ENCODE measurements at places on chromosomes 1 and 21.

- no peak for DNase-seq
Measured at GRCh38 chr1:115655306-115655663, 13.5 kb downstream of the VANGL1 start.

GRCh38 chr1:231808990-231809389 lies 182.4 kb downstream of the DISC1 start:
- no peak for DNase-seq

GRCh38 chr1:230260831-230261230 lies 165.3 kb downstream of the PGBD5 start:
- DNase-seq = no peak

DNA sequence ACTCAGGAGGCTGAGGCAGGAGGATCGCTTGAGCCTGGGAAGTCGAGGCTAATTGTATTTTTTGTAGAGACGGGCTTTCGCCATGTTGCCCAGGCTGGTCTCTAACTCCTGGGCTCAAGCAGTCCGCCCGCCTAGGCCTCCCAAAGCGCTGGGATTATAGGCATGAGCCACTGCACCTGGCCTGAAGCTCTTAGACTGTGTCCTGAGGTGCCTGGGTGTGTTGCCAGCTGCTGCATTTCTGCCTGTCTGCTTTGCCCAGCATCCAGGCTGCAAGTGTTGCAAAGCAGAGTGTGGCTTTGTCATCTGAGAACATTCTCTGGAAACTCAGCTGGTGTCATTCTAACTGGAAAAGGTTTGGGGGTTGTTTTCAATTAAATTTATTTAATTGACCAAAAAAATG lies 105.0 kb downstream of the HUNK start:
- no peak for DNase-seq

DNA sequence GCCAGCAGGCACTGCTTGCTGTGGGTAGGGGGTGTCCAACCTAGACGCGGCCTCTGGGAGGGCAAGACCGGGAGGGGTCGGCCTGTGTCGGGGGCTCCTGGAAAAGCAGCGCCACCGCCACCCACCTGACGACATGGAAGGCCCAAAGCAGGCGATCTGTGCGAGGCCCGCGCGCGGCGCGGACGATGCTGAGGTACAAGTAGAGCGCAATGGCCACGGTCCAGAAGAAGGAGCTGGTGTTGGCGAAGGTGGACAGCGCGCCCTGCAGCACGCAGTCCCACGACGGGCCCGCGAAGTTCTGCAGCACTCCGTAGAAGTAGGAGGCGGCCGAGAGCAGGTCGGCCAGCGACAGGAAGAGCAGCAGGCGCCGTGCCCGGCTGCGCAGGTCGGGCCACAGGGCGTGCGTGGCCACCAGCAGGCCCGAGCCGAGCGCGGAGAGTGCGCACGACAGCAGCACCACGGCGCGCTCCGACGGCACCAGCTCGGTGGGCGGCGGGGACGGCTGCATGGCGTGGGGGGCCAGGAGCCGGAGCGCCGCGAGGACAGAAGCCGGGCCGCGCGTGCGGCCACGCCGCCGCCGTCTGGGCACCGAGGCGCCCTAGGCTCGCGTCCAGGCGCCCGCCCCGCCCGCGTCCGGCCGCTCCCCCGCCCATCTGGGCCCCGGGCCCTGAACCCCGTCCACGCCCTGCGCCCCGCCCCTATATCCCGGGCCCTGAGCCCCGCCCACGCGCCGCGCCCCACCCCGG lies at the start of gene GPR157:
Gene GPR157 (minus strand): TSS at position 583 of the 746 bp plus-strand sequence. CDS start 75 bp downstream, at position 508.
- peak; percentile 59 for DNase-seq

DNA sequence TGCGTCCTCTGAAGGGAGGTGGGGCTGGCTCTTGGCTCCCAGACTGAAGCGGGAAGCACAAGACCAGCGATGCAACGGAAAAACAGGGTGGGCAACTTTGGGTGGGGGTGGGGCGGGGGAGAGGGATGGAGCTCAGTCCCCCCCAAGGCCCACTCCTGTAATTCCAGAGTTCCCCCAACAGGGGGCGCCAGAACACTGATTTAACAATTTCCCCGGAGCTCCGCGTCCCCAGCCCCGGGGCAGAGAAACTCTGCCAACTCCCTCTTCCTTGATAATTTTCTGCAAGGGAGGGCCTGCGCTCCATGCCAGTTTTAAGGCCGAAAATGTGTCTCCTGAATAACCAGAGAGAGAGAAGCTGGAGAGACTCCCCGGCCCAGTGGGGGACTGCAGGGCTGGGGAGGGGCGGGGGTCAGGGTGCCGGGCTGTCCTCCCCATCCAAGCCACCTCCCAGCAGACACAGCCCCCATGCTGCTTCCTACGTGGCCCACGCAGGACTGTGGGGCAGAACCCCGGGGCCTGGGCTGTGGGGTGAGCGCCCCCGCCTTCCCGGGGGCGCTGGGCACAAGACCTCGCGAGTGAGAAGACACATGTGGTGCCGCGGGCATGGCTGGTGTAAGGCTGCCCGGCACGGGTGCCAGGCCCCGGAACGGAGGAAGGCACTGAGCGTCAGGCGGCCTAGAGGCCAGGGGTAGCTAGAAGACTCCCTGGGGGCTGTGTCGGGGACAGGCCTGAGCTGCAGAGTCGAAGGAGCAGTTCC lies 51.4 kb downstream of the KIF21B start:
- peak; percentile 14 for DNase-seq

GRCh38 chr1:11432526-11432925 lies 46.4 kb upstream of the DISP3 start:
- DNase-seq = no peak
